ENCODE measurements at places on chromosomes 4 and X.
A peak's percentile ranks its signal among the peaks of the same experiment; 100 is the strongest.

GRCh38 chrX:29913647-29914046 is 301.7 kb upstream of the MAGEB2 start:
- DNase-seq, result no peak

- no peak for DNase-seq
Measured at GRCh38 chr4:188781655-188782054, 642.4 kb downstream of the TRIML1 start.

- no peak for DNase-seq
Measured at GRCh38 chrX:53075011-53075410, 7.2 kb upstream of the TSPYL2 start.

DNA sequence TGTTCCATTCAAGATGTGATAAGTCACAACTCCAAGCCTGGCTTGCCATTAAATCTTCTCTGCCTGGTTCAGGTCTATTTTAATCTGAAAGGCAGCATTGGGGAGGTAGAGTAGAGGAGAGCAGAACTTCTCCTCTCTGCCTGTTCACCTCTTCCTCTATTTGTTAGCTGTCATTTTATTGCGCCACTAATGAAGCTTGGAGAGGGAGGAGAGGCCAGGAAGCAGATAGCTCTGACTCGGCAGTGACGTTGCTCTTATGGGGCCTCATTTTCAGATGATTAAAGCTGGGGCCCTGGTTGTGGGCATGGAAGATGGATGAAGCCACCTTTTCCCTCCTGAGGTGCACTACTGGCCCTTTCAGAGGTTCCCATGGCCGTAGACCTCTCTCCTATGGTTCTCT is 207.3 kb downstream of the MID1IP1 start:
- DNase-seq, result no peak

GRCh38 chrX:139126493-139126892 is 404.0 kb upstream of the F9 start:
- no peak for DNase-seq

- DNase-seq, result no peak
Measured at GRCh38 chr4:78493731-78494130, 57.8 kb upstream of the ANXA3 start.

DNA sequence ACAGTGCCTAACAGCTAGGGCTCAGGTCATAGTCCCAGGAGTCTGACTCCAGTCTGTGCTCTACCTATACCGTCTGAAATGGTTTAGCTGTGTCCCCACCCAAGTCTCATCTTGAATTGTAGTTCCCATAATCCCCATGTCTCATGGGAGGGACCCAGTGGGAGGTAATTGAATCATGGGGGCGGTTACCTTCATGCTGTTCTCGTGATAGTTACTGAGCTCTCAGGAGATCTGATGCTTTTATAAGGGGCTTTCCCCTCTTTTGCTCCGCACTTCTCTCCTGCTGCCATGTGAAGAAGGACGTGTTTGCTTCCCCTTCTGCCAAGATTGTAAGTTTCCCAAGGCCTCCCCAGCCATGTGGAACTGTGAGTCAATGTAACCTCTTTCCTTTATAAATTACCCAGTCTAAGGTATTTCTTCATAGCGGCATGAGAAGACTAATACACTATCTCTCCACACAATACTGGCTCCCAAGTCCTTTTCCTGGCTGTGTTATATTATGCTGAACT is 110.8 kb downstream of the AFAP1 start:
- no peak for DNase-seq

GRCh38 chr4:112125416-112125815 is 19.8 kb upstream of the FAM241A start:
- no peak for DNase-seq

GRCh38 chr4:10088135-10089010 is 28.2 kb downstream of the WDR1 start:
- DNase-seq, result no peak

DNA sequence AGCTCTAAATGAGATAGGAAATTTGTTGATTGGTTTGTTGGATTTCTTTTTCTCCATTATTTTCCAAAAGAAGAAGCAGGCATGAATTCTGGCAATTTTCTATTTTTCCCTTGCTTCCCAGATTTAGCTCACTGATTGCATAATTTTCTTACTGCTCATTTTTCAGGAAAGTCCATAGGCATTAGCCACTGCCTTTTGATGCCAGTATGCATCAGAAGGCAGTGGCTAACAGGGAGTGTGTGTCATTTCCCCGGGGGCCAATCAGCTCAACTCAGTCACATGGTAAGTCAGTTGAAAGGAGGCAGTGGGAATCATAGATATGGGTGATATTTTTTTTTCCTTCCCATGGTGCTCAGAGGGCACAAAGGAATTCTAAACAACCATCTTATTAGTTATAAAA is 156.7 kb downstream of the TRIML1 start:
- no peak for DNase-seq

GRCh38 chr4:97300561-97300960 is 842.7 kb downstream of the STPG2 start:
- no peak for DNase-seq

DNA sequence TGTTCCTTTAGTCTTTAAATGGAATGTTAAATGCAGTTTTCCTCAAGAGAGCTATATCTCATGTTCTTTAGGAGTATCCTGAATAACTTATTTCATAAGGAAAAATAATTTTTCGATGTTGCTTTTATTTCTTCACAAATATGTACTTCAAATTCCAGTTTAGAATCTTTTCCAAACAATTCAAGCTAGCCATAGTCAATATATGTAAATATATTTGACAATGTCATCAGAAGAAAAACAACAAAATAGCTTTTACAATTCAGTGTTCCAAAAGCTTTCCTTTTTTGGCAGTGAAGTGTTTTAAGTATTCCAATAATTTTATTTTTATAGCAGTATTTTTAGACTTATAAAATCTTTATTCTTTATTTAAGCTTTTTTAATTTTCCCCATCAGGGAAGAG is 1532.0 kb downstream of the PCDH18 start:
- no peak for DNase-seq

DNA sequence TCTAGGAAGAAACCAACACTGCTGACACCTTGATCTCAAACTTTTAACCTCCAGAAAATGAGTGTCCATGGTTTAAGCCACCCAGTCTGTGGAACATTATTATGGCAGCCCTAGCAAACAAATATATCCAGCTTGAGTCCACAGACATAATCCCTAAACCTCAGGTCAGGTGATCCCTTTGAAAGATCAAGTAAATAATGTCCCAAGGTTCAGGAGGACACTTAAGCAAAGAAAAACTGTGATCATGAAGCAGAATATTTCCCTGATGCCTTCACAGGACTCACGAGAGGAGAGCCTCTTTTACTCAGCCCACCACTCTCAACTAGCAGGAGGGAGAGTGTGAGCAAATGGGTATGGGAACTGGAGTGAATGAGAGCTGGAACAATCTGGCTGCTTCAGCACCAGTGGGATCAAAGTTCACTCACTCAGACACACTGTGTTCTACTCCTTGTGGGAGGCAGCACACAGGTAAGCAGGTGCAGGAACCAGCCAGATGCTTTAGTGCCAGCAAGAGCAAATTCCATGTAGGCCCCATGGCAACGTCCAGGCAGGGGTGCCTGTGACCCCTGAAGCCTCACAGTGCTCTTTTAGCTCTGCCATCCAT is 608.4 kb downstream of the RAB28 start:
- no peak for DNase-seq

GRCh38 chr4:80956421-80956820 is 74.1 kb upstream of the BMP3 start:
- no peak for DNase-seq

- DNase-seq, result no peak
Measured at GRCh38 chr4:115972967-115973366, 859.5 kb upstream of the NDST4 start.

DNA sequence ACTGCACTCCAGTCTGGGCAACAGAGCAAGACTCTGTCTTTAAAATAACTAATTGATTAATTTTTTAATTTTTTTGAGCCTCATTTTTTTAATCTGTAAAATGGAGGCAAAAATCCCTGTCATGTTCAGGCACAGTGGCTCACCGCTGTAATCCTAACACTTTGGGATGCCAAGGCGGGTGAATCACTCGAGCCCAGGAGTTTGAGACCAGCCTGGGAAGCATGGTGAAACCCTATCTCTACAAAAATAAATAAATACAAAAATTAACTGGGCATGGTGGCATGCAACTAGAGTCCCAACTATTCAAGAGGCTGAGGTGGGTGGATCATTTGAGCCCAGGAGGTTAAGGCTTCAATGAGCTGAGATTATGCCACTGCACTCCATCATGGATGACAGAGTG is 15.4 kb downstream of the AMTN start:
- DNase-seq, result no peak

DNA sequence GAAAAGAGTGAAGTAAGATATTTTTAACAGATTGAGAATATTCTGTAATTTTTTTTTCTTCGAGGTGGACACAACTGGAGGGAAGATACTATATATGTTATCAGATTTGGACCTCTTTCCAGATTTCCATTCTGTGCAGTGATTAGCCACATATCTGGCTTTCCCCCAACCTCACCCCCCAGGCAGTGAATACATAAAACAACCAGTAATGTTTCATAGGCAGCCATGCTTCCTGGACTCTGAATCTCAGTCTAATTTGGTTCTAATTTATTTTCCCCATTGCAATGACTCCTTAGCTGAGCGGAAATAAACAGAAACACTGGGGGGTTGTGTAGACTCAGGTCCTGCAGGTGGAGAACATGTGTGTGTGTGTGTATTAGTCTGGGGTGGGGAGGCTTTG is 226.5 kb downstream of the FBXW7 start:
- no peak for DNase-seq

DNA sequence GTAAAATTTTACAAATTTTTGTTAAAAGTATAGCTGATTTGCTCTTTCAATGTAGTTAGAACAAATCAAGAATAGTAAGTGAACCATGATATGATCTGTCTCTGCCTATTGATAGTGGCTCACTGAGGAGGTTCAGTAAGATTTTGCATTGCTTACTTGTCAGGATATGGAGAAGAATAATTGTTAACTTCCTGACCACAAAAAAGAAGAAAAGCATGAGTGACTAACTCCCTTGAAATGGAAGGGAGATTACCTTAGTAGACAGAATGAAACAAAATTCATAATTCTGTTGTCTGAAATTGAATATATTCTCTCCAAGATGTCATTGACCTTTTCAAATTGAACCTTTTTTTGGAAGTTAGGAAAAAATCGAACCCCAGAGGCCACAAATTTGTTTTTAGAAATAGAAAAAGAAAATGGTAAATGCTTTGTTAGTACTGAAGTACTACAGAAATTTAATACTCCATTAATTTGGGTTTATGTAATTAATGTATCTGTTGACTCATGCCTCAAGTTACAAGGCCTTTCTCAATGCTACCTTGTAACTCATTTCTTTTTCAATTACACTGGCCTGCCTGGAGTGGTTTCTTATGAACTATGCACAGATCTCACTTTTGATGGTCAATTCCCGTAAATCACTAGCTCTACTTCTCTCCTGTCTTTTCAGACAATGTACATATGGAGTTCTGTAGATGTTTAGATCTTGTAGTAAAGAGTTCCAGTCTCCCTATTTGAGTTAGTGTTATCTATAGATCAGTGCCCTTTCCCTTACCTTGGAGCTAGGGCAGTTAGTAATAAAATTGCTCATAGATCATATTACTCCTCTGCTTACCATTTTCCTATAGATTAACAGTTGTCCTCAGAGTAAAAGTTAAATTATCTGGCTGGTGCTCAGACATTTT is 139.3 kb downstream of the TLL1 start:
- DNase-seq, result no peak

DNA sequence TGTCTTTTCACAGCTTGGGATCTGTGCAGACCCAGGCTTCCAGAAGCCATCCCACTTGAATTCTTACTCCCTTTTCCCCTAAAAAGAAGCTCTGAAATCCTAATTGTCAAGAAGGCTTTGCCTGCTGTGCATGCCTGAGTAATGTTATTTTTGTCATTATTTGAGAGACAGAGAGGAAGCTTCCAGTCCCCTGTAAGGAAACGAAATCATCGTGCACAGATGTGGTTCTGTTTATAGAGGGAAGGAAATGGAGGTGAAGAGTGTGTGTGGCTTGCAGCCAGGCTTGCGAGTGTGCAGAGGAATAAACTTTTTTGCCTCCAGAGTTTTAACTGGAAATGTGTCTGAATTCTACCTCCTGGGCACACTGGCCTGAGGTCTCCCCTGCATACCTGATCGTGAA is 70.2 kb downstream of the TBL1X start:
- DNase-seq, result no peak

DNA sequence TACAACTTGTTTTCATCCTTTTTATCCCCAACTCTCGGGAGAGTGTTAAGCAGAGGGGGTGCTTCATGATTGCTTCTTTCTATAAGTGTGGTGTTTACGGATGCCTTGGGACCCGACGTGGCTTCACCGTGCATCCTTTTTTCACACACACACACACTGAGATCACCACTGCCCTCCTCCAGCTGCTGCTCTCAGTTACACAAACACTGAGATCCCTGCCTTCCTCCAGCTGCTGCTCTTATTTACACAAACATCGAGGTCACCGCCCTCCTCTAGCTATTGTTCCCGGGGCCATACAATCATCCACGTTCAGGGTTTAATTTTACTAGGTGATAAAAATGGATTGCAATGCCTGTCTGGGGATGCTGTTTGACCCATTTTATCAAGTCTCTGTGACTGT is 155.4 kb upstream of the FAM9B start:
- DNase-seq, result peak; percentile 12

- no peak for DNase-seq
Measured at GRCh38 chr4:137994853-137995252, 247.3 kb downstream of the SLC7A11 start.

DNA sequence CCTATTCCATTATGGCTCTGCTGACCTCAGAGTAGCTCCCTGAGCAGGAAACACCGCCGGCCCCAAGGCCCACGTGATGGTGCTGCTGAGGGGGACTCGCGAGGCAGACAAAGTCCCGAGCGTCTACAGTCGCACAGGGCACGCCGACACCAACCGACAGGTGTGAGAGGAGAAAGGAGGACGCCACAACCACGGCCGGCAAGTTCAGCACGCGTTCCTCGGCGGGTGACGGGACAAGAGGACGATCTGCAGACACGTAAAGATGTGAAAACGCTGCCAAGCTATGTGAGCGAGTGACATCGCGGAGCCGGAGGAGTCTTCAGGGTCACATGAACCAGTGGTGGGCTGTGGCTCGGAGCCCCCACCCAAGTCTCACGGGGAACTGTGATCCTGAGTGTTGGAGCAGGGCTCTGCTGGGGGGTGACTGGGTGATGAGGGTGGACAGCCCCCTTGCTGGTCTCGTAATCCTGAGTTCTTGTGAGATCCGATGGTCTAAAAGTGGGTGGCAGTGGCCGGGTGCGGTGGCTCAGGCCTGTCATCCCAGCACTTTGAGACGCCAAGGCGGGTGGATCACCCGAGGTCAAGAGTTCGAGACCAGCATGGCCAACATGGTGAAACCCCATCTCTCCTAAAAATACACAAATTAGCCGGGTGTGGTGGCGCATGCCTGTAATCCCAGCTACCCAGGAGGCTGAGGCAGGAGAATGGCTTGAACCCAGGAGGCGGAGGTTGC is 34.0 kb downstream of the PPP2R3B start:
- DNase-seq, result no peak

DNA sequence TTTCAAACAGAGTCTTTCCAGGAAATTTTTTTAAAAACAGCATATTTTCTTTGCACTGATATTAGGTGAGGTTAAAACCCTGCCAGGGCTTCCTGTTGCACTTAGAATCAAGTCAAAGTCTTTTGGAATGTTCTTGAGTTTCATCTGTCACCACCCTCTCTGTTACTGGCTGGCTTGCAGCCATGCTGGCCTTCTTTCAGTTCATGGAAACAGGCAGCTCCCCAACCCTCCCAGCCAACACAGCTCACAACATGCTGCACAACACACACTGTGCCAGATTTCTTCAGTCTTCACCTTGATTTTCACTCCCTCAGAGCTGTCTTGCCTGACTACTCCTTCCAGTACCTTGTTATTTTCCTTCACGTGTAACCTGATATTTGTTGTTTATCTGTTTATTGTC is 129.5 kb downstream of the KCNIP4 start:
- no peak for DNase-seq
